ENCODE measurements at places on chromosomes 3 and 15.

GRCh38 chr3:12178091-12178820 is 19.5 kb upstream of the TIMP4 start:
- DNase-seq, result no peak

- no peak for DNase-seq
Observed at GRCh38 chr3:158314426-158315357, 204.8 kb downstream of the RSRC1 start.

GRCh38 chr15:70636540-70637165 is 126.7 kb downstream of the UACA start:
- DNase-seq, result no peak

DNA sequence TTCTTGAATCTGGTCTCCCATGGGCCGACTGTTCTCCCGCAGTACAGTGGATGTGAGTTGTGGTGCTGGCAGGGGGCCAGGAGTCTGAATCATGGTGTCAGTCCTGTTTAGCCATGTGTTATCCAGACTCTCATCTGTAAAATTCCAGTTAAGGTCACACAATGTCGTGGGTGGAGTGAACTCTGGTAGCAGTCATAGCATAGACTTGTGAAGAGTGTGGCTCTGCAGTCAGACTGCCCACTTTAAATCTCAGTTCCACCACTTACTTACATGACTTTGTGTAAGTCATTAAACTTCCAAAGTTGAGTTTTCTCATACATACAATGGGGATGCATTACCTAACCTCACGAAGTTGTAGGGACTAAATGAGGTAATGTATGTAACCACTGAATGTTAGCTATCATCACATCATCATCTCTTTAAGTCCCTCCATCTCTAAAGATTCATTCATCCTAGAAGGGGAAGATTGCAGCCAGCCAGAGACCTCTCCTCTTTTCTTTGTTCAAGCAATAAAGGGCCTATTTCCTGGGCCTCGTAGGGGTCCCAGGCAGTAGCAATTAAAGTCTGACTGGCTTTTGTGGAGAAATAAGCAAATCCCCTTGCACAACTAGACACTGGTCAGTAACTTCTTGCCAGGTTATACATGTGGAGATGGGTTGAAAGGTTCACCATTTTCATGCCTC is 93.9 kb downstream of the PCCB start:
- DNase-seq, result peak; percentile 63

- DNase-seq, result no peak
Observed at GRCh38 chr3:36366308-36366707, 14.0 kb upstream of the STAC start.

GRCh38 chr15:85318048-85318731 is 62.2 kb upstream of the AKAP13 start:
- peak; percentile 94 for DNase-seq

DNA sequence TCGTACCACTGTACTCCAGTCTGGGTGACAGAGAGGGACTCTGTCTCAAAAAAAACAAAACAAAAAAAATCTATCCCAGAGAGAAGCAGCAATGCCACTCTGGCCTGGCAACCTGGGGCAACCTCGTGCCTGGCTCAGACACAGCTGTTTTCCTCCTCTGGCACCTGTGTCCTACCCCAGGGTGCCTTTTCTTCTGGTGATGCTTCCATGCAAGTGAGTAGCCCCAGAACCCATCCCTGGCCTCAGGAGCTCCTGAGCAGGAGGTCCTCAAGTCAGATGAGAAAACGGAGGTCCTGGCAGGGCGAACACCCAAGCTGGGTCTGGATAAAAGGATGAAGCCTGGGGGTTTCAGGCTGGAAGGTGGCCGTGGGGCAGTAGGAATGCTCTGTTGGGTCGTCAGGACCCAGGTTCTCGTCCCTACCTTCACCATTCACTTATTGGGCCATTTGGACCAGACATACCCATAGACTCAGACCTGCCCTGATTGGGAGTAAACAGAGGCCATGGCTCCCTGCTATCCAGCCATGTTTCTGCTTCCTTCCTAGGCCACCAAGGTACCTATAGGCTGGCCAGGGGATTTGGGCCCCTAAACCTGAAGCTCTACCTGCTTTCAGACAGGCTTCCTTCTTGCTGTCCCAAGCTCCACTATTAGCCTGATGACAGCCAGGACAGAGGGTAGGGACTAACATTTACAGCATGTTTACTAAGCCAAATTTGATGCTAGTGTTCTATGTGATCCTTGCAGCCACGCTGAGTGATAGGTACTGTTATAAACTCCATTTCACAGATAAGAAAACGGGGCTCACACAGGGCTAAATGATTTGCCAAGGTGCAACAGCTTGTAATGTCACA is 102.2 kb downstream of the DAPK2 start:
- DNase-seq, result no peak

DNA sequence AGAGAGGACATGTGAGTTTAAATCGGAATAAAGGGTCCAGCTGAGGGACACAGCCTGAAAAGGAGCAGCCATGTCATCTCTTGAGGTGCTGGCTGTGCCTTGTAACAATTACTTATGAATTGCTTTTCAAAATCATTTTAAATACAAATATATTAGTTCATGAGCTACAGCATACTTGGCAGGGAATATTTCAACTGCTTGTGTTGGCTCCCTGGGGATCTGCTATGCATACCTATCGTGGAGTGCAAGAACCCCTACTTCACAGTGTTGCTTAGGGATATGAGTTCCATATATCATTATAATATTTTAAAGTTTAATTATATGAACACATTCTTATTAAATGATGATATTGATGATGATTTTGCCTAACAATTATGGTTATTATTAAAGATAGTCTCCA is 19.1 kb upstream of the P2RY14 start:
- DNase-seq, result no peak

DNA sequence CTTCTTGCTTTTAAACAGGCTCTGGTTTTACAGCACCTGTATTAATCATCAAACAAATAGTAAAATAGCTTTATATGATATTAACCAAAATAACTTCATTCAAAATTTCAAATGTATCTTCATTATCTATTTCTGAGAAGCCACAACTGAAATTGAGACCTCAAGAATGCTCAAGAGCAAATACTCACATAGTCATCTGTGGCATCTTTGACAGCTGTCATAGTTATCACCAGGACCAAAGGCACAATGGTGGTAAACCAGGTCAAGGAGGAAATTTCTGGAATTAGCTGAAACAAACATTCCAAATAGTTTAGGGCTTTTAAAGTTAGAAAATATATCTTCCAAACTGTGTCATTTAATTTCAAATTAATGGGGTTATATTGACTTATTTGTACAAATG is 74.6 kb downstream of the ATP8B4 start:
- DNase-seq, result no peak

DNA sequence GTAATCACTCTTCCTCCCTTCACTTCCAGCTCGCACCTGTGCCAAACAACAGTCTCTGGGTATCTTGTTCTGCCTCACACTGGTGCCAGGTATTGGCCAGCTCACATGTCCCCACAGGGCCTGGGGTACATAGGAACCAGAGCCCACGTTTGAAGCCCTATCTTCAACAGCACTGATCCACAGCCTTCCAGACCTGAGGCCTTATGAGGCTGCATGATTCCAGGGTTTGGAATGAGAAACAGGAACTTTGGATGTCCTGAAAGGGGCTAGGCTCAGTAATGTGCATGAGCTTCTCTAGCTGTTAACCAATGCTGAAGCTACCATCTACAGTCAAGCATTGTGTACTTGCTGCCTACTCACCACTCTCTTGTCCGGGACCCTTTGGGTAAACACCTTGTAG is 92.4 kb downstream of the GPR156 start:
- no peak for DNase-seq

- no peak for DNase-seq
Observed at GRCh38 chr3:102226463-102226862, 208.4 kb upstream of the ZPLD1 start.

DNA sequence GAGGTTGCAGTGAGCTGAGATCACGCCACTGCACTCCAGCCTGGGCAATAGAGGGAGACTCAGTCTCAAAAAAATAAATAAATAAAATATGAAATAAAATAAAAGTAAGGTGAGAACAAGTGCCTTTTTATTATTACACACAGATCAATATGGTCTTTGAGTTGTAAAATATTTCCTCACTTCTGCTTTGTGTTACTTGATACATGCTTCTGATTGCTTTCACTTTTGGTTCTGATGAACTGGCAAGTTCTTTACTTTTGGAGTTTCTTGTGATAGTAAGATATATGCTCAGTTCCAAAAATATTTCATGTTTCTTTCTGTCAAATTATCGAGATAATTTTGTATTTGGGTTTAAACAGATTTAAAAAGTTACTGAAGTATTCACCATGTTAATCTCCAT is 16.6 kb upstream of the GYG1 start:
- DNase-seq, result no peak

GRCh38 chr15:69824075-69824876 is 273.4 kb downstream of the TLE3 start:
- DNase-seq, result no peak
